Hepatic stellate cell (primary cell): ENCODE measurements at places on chromosomes 3 and 15.
A peak's percentile ranks its signal among the peaks of the same experiment; 100 is the strongest.

GRCh38 chr15:61715082-61715481, 345.2 kb downstream of the VPS13C start:
- no peak for DNase-seq

DNA sequence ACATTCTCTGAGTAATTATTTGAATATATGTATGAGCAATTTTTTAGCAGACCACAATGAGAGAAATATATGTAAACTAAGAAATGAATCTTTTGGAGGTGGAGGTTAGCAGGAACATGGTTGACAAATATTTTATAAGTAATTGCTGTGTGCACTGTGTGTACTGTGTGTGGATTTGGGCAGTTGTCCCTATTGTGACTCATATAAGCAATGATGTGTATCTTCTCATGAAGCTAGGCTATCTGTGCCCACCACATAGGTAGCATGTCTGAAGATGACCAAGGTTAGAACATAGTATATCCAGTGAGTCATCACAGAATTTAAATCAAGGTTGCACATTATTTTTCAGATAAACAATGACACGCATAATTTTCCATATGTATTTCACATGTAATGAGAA, 713.9 kb upstream of the GBE1 start:
- no peak for DNase-seq

DNA sequence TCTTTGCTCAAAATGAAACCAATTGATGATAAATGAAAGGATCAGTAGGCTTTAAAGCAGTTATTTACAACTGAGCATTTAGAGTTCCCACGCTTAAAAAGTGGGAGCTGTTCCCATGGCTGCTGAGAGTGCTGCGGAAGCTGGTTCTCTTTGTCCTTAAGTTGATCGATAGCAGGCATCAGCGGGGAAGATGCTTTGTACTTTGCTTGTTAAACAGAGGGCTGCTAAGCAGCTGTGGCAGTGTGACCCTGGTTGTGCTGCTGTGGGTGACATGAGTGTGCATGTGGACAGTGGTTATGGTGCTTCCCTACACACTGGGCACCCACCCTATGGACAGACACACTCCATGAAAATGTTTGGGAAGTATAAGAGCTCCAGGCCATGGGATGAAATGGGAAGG, 96.3 kb downstream of the PTPRG start:
- no peak for DNase-seq

DNA sequence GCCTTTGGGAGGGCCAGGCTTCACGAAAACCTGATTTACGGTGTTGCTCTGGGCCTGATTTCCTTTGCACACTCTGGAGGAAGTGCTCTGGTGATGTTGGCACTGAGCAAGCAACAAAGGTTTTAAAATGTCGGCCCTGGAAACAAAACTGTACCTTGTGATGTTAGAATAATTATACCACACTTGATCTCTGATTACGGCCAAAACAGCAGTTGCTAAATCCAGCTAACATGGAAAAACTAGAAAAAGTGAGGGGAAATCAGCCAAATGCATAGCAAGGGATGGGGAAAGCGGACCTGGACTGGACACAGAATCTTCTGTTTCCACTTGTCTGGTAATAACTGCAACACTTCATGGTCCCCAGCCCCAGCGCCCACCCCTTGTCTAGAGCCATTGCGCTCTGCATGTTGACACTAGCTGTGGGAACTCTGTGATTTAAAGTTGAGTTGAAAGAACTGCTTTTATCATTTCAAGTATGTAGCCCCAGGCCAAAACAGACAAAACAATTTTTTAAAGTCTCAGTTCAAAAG, 120.1 kb downstream of the VGLL4 start:
- DNase-seq: no peak

GRCh38 chr3:15556512-15556911, 35.0 kb upstream of the COLQ start:
- DNase-seq: no peak

- DNase-seq: no peak
Observed at GRCh38 chr15:89150762-89151664, 62.8 kb downstream of the ABHD2 start.

DNA sequence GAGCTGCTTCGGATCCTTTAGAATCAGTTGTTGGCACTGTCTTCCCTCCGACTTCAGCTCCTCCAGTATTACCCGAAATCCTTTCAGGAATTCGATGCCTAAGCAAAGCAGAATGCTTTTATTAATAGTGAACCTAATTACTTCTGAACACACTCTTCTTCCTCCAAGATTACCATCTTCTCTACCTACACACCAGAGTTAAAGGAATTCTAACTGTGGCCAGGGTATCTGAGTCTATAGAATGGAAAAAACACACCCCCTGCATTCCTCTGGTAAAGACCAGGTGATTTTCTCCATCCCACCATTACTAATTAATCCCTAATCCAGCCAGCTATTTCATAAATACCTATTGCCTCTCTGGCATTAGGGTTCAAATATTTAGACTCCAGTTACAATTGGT, 49.8 kb downstream of the SPATA12 start:
- DNase-seq: no peak

- DNase-seq: no peak
Observed at GRCh38 chr3:24523988-24524727, 29.5 kb upstream of the THRB start.

- no peak for DNase-seq
Observed at GRCh38 chr3:184457329-184457728, 77.5 kb downstream of the CHRD start.

DNA sequence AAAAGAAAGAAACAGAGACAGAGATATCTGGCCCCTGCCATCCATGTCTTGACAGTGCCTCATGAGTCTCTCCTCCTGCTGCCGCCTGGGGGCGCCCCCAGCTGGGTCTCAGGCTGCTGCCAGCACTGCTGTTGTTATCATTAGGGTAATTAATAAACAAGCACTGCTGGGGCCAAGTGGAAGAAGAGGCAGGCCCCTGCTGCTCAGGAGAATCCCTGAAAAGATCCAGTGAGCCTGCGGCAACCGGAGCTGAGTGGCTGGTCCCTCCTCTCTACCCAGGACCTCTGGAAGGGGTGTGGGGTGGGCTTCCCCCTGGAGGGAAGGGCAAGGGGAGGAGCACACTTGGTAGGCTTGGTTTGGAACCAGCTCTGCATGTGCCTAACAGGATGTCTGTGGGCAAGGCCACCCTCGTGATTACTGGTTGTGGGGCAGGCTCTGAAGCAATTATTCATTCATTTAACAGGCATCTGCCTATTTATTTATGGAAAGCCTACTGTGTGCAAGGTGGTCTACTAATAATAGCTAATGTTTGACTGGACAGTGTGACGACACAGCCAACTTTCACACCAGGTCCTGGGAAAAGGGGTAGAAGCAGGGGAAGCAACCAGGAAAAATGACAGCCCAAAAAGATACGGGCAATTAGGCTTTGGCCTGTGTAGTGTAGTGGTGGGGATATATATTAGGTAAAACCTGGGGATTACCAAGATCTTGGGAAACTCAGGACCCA, 1.2 kb upstream of the TYRO3 start:
- peak; percentile 78 for DNase-seq
